ENCODE measurements at places on chromosomes 1 and 21. TPM values are rescaled to one million over a fixed set of nuclear protein-coding genes. Genes with fewer than 3 reads are reported as not detected.
A peak's percentile ranks its signal among the peaks of the same experiment; 100 is the strongest.

- no peak for DNase-seq
These were observed 121.9 kb downstream of the KCNT2 start for GRCh38 chr1:196486346-196486745.

DNA sequence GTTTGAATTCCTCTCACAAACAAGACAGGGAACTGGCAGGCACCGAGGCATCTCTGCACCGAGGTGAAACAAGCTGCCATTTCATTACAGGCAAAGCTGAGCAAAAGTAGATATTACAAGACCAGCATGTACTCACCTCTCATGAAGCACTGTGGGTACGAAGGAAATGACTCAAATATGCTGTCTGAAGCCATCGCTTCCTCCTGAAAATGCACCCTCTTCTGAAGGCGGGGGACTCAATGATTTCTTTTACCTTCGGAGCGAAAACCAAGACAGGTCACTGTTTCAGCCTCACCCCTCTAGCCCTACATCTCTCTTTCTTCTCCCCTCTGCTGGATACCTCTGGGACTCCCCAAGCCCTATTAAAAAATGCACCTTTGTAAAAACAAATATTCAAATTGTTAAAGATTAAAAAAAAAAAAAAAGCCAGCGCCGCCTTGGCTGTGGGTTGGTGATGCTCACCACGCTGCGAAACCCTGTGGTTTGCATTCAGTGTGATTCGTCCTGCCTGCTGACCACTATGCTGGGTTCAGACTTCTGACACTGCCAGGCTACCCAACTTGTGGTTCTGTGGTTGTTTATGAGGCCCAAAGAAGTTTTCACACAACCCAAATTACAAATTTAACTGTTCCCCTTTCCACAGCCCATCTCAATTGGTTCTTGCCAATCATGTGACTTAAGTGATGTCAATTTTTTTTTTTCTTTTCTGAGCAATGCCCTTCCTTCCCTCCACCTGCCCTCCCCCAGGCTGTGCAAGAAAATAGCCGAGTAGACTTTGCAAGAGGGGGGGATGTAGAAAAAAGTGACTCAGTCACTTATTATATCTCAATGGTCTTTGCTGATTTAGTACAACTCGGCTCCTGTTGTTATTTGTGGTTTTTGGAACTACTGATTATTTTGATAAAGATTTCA is at the start of gene RUNX1:
Gene RUNX1, minus strand, starts transcription at position 597 of the 912 bp plus-strand sequence.
- DNase-seq: no peak

C1orf198 gene
- total RNA-seq: 68.8 TPM

ALPL gene
- total RNA-seq: 0.67 TPM

DNA sequence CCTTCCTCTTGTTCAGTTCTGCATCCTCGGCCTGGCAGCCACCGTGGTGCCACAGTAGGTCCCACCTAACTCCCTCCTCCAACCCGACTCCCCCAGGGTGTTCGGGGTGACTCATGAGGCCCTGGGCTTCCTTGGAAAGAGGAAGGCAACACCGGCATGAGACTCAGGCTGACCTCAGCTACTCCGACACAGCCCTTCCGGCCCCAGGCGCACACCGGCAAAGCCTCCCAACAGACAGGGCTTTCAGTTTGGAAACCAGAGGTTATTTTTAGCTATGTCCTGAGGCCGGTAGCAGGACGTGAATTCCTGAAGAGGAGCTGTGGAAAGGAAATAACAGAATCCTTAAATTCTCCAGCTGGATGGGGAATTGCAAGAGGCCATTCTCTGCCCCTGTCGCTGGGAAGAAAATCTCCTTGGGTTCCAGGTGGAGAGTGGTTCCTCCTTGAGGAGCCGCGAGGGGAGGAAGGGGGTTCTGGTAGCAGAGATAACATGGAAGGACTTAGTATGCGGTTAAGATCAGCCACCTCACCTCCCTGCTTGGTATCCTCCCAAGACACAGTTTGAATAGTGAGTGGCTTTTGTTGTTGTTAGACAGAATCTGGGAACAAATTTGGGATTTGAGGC is 24.4 kb downstream of the PLXNA2 start:
- DNase-seq: peak; percentile 71

GRCh38 chr1:167767761-167768160 is 46.0 kb downstream of the MPZL1 start:
- DNase-seq: no peak

DNA sequence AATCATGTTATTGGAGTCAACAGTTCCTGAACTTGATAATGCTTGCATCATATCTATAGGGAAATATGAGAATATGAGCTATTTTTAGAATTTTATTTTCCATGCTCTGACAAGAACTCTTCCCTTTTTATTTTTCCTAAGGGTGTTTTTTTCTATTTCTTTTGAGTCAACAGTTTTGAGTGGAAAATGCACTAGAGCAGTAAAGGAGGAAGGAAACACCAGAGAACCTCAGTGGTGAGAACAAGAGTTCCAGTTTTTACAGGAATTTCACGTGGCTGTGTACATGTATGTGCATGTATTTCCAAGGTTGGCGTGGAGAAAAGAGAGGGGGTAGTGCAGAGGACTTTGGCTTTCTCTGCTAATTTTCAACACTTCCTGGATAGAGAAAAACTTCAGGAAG is 63.6 kb upstream of the TNFSF18 start:
- no peak for DNase-seq

COL6A1 gene
- 499 TPM for total RNA-seq

GRCh38 chr1:219331424-219331823 is 157.7 kb downstream of the LYPLAL1 start:
- DNase-seq: no peak

DNA sequence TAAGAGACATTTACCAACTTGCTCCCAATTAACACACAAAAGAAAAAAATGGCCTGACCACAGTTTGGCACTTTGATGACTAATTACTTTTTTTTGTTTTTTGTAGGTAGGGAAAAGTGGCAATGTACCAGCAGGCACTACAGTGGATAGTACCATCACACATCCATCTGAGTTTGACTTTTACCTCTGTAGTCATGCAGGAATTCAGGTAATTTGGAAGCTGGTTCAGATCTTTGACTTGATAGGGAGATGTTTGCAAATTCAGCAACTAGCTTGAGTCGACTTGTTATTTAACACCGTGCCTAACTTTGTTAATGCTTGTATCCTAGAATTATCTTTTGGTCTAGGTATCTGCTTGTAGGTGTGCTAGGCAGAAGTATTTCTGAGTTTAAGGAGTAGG is 33.0 kb upstream of the AGO1 start:
- DNase-seq: no peak

DNA sequence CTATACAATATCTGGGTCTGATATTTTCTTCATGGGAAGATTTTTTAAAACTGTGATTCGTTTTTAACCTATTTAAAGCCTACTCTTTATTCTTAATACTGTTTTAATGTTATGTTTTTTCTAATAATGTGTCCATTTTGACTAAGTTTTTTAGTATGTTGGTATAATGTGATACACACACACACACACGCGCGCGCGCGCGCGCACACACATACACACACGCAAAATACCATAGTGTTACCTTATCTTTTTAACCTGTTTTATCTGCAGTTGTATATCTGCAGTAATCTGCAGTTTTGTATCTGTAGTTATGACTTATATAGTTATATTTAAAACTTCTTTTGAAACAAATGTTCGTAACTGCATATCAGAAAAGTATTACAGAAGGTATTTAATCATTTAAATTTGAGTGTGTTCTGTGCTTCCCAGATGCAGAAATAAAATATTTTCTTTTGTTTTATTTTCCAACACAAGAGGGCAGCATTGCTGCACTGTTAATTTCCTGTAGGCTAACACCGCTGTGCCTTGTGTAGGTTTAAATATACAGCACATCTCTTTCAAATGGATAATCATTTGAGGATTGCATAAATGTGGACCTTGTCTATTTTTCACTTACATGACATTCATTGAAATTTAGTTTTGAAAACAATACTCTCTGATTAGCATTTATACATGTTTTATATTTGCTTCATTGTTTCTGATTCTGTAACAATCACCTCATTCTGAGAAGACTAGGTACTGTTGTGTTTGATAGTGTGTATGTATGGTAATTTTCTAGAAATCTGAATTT is 166.1 kb downstream of the PDE4B start:
- DNase-seq: peak; percentile 71

GRCh38 chr1:65687428-65688214 is 105.1 kb upstream of the PDE4B start:
- DNase-seq: peak; percentile 90

- DNase-seq: no peak
These were observed 12.6 kb downstream of the KRTAP10-1 start for GRCh38 chr21:44527156-44527982.

Data from cardiac muscle cell (in vitro differentiated cells and primary cell).